ENCODE measurements at places on chromosomes 2 and 18. TPM values are rescaled to one million over a fixed set of nuclear protein-coding genes. Genes with fewer than 3 reads are reported as not detected.

REG3A gene
- total RNA-seq: not detected

DYNAP gene
- total RNA-seq: not detected

RAB27B gene
- total RNA-seq: 51.2 TPM

CCBE1 gene
- total RNA-seq: 7.7 TPM

DSG1 gene
- not detected for total RNA-seq

ZNF804A gene
- 7.9 TPM for total RNA-seq

C2orf80 gene
- total RNA-seq: not detected
